ENCODE measurements at places on chromosomes 4 and X.

- DNase-seq, result peak; percentile 29
These were observed 2.4 kb downstream of the RAP2C start for GRCh38 chrX:132216806-132217202.

- no peak for DNase-seq
These were observed 37.8 kb downstream of the ABCB7 start for GRCh38 chrX:75118296-75118695.

DNA sequence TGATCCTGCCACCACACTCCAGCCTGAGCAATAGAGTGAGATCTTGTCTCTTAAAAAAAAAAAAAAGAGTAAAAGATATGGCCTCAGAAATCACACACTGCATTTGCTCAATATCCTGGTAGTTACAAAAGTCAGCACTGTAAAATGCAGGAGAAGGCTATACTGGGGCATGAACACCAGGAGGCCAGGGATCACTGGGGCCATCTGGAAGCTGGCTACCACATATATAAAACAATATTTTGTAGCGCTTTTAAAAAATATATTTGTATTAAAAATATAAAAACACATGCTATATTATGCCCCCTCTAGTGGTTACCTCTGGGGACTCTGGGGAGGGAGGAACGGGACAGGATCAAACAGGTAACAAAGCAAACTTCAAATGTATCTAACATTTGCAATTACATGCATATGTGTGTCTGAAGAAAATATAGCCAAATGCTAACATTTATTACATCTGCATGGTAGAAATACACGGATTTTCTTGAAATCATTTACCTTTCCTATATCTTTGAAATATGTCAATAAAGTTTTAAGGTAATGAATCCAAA, 4.0 kb downstream of the C4orf46 start:
- DNase-seq, result no peak

- no peak for DNase-seq
These were observed 1191.3 kb upstream of the IGFBP7 start for GRCh38 chr4:58301376-58301999.

GRCh38 chrX:131067216-131067615, 9.1 kb downstream of the ARHGAP36 start:
- no peak for DNase-seq

GRCh38 chr4:134408897-134409296, 207.3 kb upstream of the PABPC4L start:
- no peak for DNase-seq

GRCh38 chr4:159016593-159017024, 86.3 kb upstream of the RAPGEF2 start:
- peak; percentile 60 for DNase-seq

DNA sequence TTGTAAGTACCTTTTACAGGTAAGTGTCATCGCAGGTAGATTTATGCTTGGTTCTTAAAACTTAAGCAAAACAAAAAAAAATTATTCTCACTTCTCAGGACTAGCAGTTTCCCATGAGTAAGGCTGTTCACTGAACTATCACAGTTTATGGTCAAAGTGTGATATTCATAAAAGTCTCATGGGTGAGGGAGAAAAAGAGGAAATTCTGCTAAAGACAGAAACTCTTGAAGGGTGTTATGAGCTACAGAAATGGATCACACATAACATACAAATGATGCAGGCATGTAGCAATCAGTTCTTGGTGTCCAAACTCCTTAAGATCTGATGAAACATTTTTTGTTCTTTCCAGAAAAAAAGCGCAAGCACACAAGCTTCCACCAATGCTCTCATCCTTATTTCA, 8.5 kb downstream of the RAB9A start:
- DNase-seq, result no peak

DNA sequence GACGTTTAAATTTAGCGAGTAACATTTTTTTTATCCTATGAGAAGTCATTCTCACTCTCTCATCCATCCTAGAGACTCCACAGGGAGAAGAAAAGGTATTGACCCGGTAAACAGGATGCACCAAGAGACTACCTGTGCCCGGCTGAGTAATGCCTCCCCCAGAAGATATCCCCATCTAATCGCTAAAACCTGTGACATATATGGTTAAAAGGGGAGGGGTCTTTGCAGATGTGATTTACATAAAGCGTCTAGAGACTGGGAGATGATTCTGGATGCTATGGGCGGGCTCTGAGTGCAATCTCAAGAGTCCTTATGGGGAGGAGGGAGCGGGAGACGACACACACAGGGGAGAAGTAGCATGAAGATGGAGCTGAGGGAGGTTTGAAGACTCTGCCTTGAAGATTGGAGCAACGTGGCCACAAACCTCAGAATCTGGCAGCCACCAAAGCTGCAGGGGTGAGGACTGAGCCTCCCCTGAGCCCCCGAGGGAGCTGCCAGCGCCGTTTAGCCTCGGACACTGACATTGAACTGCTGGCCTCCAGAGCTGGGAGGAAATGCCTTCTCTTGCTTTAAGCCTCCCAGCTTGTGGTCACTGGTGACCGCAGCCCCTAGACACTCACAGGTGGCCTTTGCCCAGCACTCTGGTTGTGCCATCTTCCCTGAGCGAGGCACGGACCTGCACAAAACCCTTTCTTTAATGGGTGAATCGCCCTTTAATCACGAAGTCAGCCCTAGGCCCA, 11.2 kb downstream of the ABLIM2 start:
- DNase-seq, result no peak

- peak; percentile 37 for DNase-seq
These were observed 384.8 kb downstream of the FAM133A start for GRCh38 chrX:94058728-94059382.

GRCh38 chrX:19827088-19827487, 60.3 kb downstream of the SH3KBP1 start:
- DNase-seq, result no peak

Measured in MM.1S (cell line).